Naive thymus-derived CD4-positive, alpha-beta T cell (primary cell): ENCODE measurements at places on chromosomes 7 and 10. TPM values are rescaled to one million over a fixed set of nuclear protein-coding genes. Genes with fewer than 3 reads are reported as not detected.

GRCh38 chr7:128735436-128735835 is 3.7 kb upstream of the CALU start:
- H3K27ac ChIP-seq = no peak overlapping the region
- DNase-seq = no peak
- H3K27me3 ChIP-seq = no peaks in the 10 kb centered on the region
- H3K4me1 ChIP-seq = peaks cover 5% of the 10 kb centered on the region
- no peaks in the 10 kb centered on the region for H3K36me3 ChIP-seq
- no peak overlapping the region for H3K4me3 ChIP-seq

DNA sequence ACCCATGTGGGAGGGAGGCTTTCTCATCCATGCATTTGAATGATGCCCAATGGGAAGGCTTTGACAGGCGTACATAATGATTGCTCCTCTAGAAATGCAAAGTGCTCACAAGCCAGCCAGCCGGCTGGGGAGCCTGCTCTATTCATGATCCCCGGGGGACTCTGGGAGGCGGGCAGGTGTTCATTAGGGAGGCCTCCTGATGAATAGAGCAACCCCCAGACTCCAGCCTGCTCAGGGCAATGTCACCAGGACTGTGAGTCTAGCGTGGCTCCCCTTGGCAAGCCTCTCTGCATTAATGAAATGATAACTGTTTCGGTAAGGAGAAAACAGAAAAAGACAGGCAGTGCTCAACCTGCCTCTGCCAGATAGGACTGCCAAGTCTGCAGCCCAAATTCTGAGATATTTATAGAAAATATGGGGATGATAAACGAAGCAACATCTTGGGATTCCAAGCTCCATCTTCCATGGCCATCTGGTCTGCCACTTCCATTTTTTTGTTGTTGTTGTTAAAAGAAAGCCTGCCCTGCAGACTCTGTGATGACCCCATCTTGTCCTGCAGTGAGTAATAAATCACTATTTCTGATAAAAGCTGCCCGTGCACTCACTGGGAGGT is 236.4 kb downstream of the PRPF18 start:
- no peak for DNase-seq
- H3K36me3 ChIP-seq = no peaks in the 10 kb centered on the region
- no peaks in the 10 kb centered on the region for H3K4me1 ChIP-seq
- H3K27ac ChIP-seq = no peak overlapping the region

- no peak for DNase-seq
- no peak overlapping the region for H3K27ac ChIP-seq
- H3K36me3 ChIP-seq = no peaks in the 10 kb centered on the region
- H3K27me3 ChIP-seq = no peaks in the 10 kb centered on the region
- no peak overlapping the region for H3K4me3 ChIP-seq
Measured at GRCh38 chr7:156001496-156002260, 189.4 kb upstream of the SHH start.

DNA sequence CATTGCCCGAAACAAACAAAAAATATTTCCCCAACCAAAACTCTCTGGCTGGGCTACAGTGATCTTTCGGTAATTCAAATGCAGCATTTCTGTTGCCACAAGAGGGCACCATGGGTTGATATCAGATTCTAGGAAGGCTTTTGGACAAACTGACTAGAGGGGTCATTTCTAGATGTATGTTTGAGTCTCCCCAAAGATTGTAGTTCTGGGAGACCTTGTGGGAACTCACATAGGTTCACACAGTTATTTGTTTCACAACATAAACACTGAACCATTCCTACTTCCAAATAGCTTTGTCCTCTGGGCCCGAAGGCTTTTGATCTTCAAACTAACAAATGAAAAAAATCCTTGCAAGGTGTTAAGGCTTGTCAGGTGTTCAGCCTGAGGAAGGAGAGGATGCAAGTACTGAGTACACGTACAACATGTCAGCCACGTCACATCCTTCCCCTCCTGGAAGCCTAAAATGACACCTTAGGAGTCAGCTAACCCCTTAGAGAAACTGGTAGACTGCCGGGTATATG is 37.0 kb upstream of the IL15RA start:
- H3K27ac ChIP-seq = peak overlapping the region; percentile 82
- no peaks in the 10 kb centered on the region for H3K36me3 ChIP-seq

DNA sequence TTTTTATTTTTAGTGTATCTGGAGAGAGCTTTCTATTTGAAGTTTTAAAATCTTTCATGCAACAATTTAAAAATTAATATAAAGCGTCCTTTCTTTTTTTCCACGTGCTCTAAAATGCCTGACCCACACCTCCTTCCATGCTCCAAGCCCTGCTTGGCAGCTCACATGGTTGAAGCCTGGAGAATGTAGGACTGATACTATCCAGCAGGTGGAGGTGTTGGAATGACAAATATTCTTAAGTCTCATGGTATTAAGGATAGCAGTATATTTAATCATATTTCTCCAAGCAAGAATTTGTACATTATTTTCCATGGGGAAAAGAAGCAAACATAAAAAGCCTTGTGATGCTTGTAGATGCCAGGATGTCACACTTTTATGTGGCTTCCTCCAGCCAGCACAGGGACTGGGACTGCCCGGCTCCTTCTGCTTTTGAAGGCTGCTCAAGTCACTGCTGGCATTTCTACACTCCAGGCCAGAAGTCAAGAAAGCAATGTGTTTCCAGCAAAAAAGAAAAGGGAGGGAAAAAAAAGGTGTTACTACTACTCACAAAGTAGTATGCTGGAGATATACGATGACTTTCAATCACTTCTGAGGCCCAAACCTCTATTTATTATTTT is 49.7 kb downstream of the BZW2 start:
- no peaks in the 10 kb centered on the region for H3K4me1 ChIP-seq
- no peak overlapping the region for H3K4me3 ChIP-seq
- no peaks in the 10 kb centered on the region for H3K27me3 ChIP-seq
- no peak overlapping the region for H3K27ac ChIP-seq
- H3K36me3 ChIP-seq = peaks cover 78% of the 10 kb centered on the region

- H3K36me3 ChIP-seq = no peaks in the 10 kb centered on the region
- H3K27ac ChIP-seq = peak overlapping the region; percentile 34
- no peaks in the 10 kb centered on the region for H3K27me3 ChIP-seq
- DNase-seq = peak; percentile 13
- peaks cover 20% of the 10 kb centered on the region for H3K4me1 ChIP-seq
Measured at GRCh38 chr7:38425509-38425908, 152.1 kb upstream of the TARP start.

- H3K4me3 ChIP-seq = no peak overlapping the region
- no peaks in the 10 kb centered on the region for H3K36me3 ChIP-seq
- no peak overlapping the region for H3K27ac ChIP-seq
- no peaks in the 10 kb centered on the region for H3K4me1 ChIP-seq
- DNase-seq = no peak
- H3K27me3 ChIP-seq = no peaks in the 10 kb centered on the region
Measured at GRCh38 chr10:59432207-59432900, 70.0 kb upstream of the FAM13C start.

GRCh38 chr7:80480566-80480965 is 31.3 kb downstream of the GNAT3 start:
- no peak overlapping the region for H3K4me3 ChIP-seq
- no peaks in the 10 kb centered on the region for H3K4me1 ChIP-seq
- H3K36me3 ChIP-seq = no peaks in the 10 kb centered on the region

GRCh38 chr7:154997840-154998370 is 5.0 kb downstream of the PAXIP1 start:
- H3K4me3 ChIP-seq = no peak overlapping the region
- DNase-seq = no peak
- no peaks in the 10 kb centered on the region for H3K27me3 ChIP-seq
- no peaks in the 10 kb centered on the region for H3K4me1 ChIP-seq

DNA sequence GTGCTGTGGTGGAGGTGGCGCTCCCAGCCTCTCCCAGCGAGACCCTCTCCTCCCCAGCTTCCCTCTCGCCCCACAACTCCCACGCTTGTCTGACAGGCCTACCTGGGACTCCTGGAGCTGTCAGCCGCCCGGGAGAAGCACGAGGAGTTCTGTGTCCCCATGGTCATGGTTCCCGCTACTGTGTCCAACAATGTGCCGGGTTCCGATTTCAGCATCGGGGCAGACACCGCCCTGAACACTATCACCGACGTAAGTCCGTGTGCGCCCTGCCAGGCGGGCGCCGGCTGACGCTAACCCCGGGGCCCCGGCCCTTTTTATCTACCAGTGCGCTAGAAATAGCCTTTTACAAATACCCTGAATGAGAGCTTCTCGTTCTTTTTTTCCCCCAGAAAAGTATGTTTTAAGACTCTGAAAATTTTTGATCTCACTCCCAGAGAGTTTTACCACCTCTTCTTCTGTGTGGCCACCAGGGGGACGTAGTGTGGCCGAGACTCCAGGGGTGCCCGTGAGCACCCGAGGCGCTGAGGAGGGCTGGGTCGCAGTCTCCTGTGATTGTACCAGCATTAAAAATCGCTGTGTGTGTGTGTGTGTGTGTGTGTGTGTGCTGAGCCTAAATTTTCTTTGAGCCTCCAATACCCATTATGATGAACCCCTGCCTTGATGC is 52.6 kb downstream of the PFKP start:
- DNase-seq = no peak
- H3K4me1 ChIP-seq = no peaks in the 10 kb centered on the region

GRCh38 chr7:24885305-24885704 is 94.7 kb downstream of the OSBPL3 start:
- no peaks in the 10 kb centered on the region for H3K4me1 ChIP-seq
- peaks cover 10% of the 10 kb centered on the region for H3K36me3 ChIP-seq
- H3K27ac ChIP-seq = no peak overlapping the region
- no peak overlapping the region for H3K4me3 ChIP-seq

GRCh38 chr10:66746246-66746645 is 179.6 kb upstream of the LRRTM3 start:
- H3K4me1 ChIP-seq = no peaks in the 10 kb centered on the region
- DNase-seq = no peak
- H3K36me3 ChIP-seq = no peaks in the 10 kb centered on the region
- no peaks in the 10 kb centered on the region for H3K27me3 ChIP-seq
- H3K4me3 ChIP-seq = no peak overlapping the region
- no peak overlapping the region for H3K27ac ChIP-seq

DNA sequence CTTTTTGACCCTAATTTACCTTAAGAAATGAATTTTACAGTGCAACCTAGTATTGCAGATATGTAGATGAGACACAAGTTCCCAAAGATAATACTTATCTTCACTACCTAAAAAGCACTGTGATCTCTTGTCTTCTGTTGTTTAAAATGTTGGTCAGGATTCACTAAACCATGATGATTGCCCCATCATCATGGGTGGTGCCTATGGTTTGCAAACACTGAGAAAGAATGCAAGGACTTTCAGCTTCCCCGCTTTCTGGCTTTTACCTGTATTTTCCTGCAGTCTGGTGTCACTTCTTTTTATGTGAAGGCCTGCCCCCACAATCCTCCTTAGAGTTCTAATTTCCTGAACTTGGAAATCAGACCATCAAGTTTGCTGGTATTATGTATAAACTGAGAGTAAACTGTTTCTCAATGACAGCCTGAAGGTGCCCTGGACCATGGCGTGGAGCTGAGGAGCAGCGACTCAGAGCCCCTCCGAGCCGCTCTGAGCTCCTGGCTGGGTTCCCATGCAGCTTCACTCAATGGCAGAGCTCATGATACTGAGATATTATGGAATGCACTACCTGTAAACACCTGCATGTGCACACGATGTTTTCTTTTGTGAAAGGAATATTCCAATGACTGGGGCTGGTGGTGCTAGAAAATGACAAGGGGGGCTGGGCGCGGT is 118.4 kb upstream of the EFCAB10 start:
- no peaks in the 10 kb centered on the region for H3K36me3 ChIP-seq
- no peak overlapping the region for H3K4me3 ChIP-seq
- DNase-seq = no peak
- H3K27me3 ChIP-seq = no peaks in the 10 kb centered on the region
- H3K27ac ChIP-seq = no peak overlapping the region

GRCh38 chr7:39421251-39421650 is 145.0 kb upstream of the YAE1 start:
- H3K27me3 ChIP-seq = no peaks in the 10 kb centered on the region
- no peaks in the 10 kb centered on the region for H3K36me3 ChIP-seq
- DNase-seq = no peak
- no peaks in the 10 kb centered on the region for H3K4me1 ChIP-seq
- H3K27ac ChIP-seq = no peak overlapping the region

- no peaks in the 10 kb centered on the region for H3K27me3 ChIP-seq
- H3K4me3 ChIP-seq = peak overlapping the region; percentile 30
- H3K4me1 ChIP-seq = peaks cover 55% of the 10 kb centered on the region
- DNase-seq = peak; percentile 73
Measured at GRCh38 chr7:38368191-38368605, 94.8 kb upstream of the TARP start.

DNA sequence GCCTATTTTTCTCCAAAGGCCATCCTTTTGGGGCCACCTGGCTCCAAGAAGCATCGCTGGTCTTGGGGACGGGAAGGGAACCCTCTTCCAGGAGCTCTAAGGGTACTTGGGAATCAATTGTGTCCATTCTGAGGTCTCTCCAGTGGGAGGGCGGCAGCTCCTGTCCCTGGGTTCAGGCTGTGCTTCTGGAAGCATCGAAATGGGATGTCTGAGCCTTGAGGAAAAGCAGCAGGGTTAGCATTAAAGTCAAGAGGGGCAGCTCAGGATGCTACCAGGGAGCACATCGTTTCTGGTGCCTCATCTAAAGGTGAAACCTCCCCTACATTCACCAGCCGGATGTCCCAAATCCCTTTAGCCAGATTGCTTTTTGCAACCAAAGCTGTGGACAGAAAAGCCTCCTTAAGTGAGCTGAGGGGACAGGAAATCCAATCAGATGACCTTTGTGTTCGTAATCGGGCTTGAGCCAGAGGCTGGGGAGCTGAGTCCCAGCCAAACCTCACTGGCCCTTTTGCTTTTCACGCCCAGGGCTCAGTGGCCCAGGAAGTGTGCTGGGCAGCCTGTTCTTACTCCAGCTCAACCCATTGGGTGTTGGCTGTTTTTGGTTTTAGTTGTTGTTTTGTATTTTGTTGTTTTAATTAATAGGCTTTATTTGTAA is 88.8 kb upstream of the ANLN start:
- no peaks in the 10 kb centered on the region for H3K36me3 ChIP-seq
- DNase-seq = no peak
- no peaks in the 10 kb centered on the region for H3K27me3 ChIP-seq
- H3K4me3 ChIP-seq = no peak overlapping the region
- H3K4me1 ChIP-seq = no peaks in the 10 kb centered on the region

DNA sequence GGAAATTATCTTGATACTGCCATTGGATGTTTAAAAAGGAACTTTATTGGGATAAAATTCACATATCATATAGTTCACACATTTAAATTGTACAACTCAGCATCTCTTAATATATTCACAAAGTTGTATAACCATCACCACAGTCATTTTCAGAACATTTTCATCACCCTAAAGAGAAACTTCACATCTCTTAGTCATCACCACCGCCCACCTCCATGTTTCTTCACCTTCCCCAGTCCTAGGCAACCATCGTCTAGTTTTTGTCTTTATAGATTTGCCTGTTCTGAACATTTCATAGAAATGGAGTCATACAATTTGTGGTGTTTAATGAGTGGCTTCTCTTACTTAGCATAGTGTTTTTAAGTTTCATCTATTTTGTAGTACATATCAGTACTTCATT is 96.6 kb downstream of the ANKRD30A start:
- no peak overlapping the region for H3K27ac ChIP-seq
- DNase-seq = no peak
- H3K4me3 ChIP-seq = no peak overlapping the region
- no peaks in the 10 kb centered on the region for H3K36me3 ChIP-seq

ATRNL1 gene
- total RNA-seq = 0.46 and 0.69 TPM in 2 replicates

SEMA4G gene
- total RNA-seq = 0.78 TPM

SLC18A2 gene
- total RNA-seq = 1.7 TPM

DNAJC12 gene
- not detected for total RNA-seq

TMEM139 gene
- total RNA-seq = 0.51 TPM

IL2RA gene
- 3.3 TPM for total RNA-seq

CPA2 gene
- not detected for total RNA-seq

ITPRID1 gene
- total RNA-seq = not detected in 2 replicates

FFAR4 gene
- total RNA-seq = not detected

EFCAB10 gene
- total RNA-seq = not detected

C10orf62 gene
- not detected for total RNA-seq

GPC2 gene
- total RNA-seq = 12.3 TPM

STEAP1B gene
- 0.44 TPM for total RNA-seq

SPDYE6 gene
- total RNA-seq = not detected

RNF133 gene
- not detected in 2 replicates for total RNA-seq

OPN1SW gene
- total RNA-seq = not detected
